CD4-positive, alpha-beta memory T cell (primary cell): ENCODE measurements at places on chromosomes 2 and 18.

- no peak for DNase-seq
Observed at GRCh38 chr2:120617055-120617454, 118.6 kb upstream of the GLI2 start.

GRCh38 chr18:56770097-56770496, 118.9 kb downstream of the WDR7 start:
- no peak for DNase-seq

- DNase-seq: no peak
Observed at GRCh38 chr2:65103013-65103715, 26.7 kb downstream of the RAB1A start.

- DNase-seq: peak; percentile 83
Observed at GRCh38 chr2:112481050-112481527, 867 bp upstream of the TTL start.

DNA sequence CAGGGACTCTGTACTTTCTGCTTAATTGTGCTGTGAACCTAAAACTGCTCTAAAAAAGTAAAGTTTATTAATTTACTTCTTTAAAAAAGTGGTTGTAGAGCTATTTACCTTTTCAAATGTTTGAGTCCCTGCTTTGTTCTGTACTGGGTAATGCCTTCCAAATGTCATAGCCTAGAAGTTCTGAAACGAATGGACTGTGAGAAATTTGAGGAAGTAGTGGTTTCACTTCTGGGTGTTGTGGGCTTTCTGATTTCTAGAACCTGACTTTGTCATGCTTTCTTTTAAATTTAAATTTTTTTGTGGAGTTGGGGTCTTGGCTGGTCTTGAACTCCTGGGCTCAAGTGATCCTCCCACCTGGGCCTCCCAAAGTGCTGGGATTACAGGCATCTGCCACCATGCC, 44.6 kb downstream of the SMAD4 start:
- DNase-seq: no peak

- no peak for DNase-seq
Observed at GRCh38 chr2:170411660-170412059, 233.7 kb downstream of the MYO3B start.

DNA sequence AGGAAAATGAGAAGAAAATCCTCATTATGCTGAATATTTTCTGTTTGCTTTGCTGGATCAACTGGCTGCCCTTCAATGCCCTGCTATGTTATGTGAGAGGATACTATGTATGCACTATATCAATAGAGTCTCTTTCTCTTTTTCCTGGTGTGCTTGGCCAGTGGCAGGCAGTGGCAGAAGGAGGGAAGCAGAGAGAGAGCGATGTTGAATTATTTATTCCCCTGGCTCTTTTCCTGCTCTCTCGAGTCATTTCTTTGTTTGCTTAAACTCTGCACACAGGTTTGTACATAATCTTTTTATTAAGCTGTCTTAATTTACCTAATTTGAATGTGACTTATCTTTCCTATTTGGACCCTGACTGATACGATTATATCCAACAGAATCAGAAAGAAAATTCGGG, 1727.3 kb downstream of the SUCLG1 start:
- DNase-seq: no peak

GRCh38 chr18:26438980-26439379, 109.4 kb downstream of the KCTD1 start:
- no peak for DNase-seq

GRCh38 chr2:204114295-204115136, 178.0 kb downstream of the ICOS start:
- DNase-seq: no peak

DNA sequence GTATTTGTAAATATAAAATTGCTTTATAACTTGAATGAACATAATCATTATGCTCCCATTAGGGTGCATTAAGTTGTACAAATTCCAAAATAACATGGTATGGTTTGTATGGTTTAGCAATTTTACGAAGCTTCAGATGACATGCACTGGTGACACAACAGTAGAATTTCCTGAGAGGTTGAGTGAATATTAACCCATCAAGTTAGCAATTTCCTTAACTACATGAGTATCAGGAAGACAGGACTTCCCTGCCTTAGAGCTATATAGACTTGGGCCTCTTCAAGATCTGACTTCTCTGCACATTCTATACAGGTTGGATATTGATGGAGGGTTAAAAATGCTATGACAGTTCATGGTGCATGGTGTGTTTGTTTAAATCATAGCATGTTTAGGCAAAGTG, 60.2 kb downstream of the ZC3H6 start:
- DNase-seq: no peak

DNA sequence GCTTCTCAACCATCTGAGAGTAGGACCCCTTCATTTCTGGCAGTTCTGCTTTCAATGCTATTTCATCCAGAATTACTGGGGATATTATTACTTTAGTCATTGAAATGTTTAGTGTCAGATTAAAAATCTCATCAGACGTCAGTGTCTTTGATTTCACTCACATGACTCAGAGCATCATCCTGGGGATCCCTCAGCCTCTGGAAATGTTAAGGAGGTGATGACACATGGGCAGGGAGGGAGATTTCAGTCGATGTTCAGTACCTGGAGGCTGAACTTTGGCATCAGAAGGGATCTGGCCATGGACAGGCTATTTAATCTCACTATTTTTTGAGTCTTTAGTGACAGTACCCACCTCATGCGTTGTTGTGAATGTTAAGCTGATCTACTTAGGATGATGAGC, 39.1 kb downstream of the OSBPL6 start:
- DNase-seq: no peak

DNA sequence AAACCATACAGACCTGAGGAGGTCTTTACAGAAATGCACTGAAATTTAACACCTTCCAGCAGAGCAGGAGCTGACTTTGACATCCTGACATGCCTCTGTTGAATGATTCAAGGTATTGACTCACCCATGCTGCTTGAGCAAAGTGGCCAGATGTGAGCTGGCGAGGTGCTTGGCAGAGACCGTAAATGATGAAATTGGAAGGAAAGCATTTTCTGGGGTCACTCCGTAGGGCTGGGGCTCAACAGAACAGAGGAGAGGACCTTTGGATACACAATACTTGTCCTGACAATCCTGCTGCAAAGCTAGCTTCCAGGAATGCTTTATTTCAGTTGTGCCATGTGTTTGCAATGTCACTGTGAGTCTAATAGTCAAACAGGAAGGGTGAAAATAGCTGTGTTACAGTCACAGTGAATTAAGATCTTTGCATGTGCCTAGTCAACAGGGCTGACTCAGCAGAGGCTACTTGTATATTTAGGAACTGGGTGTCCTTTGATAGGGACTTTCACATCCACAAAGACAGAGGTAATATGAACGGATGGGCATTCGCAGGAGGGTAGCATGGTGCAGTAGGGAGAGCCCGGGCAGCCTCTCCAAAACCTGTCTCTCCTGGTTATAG, 31.6 kb upstream of the NCK2 start:
- DNase-seq: no peak

GRCh38 chr2:10614939-10615338, 74.8 kb downstream of the NOL10 start:
- no peak for DNase-seq

GRCh38 chr18:10660179-10660884, 134.5 kb downstream of the NAPG start:
- DNase-seq: no peak

DNA sequence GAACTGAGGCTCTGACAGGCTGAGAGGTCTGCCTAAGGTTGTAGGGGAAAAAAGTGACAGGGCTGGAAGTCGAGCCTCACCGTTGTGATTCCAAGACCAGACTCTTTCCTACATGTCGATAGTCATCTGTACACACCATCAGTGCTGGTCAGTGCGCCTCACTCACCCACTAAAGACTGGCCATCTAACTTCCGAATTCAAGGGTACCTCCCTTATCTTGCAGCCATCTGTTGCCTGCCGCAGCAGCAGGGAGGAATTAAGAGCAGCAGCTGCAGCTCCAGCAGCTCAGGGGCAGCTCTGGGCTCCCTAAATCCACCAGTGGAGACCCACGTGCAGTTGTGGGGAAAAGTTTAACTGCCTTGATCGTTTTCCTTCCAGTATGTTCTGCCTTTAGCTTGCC, 32.6 kb upstream of the GPR39 start:
- DNase-seq: no peak

DNA sequence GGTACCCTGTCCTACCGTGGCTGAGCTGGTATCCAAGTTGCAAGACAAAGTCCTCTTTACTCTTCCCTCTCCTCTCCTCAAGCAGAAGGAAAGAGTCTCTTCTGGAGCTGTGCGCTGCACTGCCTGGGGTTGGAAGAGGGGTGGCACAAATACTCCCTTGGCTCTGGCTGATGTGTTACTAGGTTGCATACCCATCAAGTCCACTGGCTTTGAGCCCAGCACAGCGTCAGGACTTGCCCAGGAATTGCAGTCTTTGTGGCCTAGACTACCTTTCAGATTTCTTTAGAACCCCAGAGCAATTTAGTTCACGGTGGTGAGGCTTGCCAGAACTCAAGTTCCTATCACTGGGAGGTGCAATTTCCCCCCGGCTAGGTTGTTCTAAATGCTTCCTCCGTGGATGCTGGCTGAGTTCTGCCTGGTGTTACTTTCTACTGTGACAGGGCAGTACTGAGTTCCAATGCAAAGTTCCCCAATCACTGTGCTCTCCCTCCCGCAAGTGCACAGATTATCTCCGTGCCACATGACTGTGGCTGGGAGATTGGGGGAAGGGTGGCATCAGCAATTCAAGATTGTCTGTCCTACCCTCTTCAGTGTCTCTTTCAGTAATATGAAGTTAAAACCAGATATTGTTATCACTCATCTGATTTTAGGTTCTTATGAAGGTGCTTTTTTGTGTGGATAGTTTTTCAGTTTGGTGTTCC, 13.4 kb downstream of the MYO3B start:
- DNase-seq: no peak

DNA sequence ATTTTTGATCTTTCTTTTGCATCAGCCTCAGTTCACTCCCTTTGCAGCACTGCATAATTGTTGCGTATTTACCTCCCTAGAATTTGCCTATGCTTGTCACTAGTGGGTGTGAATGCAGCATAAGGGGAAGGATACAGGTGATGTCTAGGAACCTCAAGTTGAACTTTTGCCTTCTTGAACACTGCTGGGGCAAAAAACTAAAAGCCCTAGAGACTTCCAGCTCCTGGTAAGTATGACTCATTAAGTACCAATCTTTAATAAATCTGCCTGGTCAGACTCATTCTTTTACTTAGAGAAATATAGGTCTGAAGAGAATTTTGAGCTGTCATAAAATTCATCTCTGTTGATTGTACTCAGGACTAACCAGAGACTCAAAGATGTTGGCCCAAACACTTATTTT, 547.3 kb upstream of the FANCL start:
- no peak for DNase-seq

DNA sequence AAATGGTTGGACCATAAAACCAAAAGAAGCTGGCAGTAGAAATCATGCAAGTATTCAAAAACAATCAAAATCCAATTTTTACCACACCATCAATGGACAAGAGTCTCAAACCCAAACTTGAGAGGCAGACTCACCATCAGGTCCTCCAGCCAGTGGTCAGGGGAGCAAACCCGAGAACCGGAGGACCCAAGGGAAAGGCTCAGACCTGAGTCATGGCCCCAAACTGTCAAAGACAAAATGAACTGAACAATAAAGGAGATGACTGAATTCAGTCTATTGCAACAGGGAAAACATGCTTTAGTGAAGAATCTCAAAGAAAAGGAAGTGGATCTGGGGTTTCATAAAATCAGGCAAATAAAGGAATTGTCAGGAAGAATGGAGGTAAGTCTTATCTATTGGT, 150.7 kb upstream of the MGAT5 start:
- DNase-seq: no peak

- no peak for DNase-seq
Observed at GRCh38 chr2:45282646-45283045, 273.4 kb upstream of the SIX2 start.

GRCh38 chr2:122007126-122007525, 251.7 kb downstream of the TSN start:
- DNase-seq: no peak

- DNase-seq: no peak
Observed at GRCh38 chr18:71322201-71322600, 1033.4 kb downstream of the SOCS6 start.

- DNase-seq: no peak
Observed at GRCh38 chr2:120418174-120418787, 72.3 kb downstream of the INHBB start.

GRCh38 chr2:101047075-101047766, 45.1 kb downstream of the RPL31 start:
- no peak for DNase-seq

- DNase-seq: no peak
Observed at GRCh38 chr2:5978131-5978751, 286.1 kb downstream of the SOX11 start.

DNA sequence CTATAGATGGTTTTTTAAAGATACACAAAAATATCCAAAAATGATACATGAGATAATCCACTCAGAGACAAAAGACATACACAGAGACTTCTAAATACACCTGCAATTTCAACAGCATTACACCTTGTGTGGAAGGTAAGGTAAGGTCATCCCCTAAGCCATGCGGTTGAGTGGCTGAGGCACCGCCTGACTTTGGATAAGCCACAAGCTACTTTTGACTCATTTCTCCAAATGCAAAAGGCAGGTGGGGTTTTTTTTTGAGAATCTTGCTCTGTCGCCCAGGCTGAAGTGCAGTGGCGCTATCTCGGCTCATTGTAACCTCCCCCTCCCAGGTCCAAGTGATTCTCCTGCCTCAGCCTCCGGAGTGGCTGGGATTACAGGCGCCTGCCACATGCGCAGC, 13.1 kb downstream of the AP1S3 start:
- no peak for DNase-seq

GRCh38 chr2:1856475-1856874, 112.2 kb upstream of the PXDN start:
- no peak for DNase-seq

- no peak for DNase-seq
Observed at GRCh38 chr2:174336501-174337336, 2.0 kb downstream of the SP9 start.

DNA sequence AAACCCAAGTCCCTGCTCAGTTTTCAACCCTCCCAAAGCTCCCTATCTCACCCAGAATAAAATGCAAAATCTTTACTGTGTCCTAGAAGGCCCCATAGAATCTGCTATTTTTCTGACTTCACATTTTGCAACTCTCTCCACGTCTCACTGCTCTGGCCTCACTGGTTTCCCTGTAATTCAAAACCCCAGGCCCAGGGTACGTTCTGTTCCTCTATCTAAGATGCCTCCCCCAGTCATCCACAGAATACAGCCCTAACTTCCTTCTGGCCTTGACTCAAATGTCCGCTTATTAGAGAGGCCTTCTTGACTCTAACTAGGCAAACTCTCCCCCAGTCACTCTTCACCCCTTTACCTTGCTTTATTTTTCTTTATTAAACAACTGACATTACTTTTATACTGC, 42.0 kb downstream of the FAM161A start:
- no peak for DNase-seq

- DNase-seq: no peak
Observed at GRCh38 chr2:224884188-224884587, 158.1 kb downstream of the DOCK10 start.

GRCh38 chr2:129766374-129766993, 213.0 kb upstream of the RAB6C start:
- DNase-seq: no peak
